ENCODE measurements at places on chromosomes 1 and 21.

DNA sequence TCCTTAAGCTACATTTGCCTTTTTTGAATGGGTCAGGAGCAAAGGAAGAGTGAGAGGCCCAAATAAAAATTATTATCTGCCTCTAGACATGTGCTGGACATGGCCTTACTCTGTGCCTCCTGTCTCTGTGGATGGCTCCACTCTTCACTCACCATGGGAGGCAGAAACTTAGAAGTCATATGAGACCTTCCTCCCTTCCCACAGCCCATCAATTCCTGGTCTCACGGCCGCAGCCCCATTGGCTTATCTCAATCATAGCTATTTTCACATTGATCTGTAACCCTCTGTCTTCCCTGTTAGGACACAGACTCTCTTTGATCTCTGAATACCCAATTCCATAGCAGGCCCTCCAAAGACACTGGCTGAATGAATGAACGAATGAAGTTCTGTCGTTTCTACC, 14.2 kb upstream of the ADORA1 start:
- DNase-seq: no peak

DNA sequence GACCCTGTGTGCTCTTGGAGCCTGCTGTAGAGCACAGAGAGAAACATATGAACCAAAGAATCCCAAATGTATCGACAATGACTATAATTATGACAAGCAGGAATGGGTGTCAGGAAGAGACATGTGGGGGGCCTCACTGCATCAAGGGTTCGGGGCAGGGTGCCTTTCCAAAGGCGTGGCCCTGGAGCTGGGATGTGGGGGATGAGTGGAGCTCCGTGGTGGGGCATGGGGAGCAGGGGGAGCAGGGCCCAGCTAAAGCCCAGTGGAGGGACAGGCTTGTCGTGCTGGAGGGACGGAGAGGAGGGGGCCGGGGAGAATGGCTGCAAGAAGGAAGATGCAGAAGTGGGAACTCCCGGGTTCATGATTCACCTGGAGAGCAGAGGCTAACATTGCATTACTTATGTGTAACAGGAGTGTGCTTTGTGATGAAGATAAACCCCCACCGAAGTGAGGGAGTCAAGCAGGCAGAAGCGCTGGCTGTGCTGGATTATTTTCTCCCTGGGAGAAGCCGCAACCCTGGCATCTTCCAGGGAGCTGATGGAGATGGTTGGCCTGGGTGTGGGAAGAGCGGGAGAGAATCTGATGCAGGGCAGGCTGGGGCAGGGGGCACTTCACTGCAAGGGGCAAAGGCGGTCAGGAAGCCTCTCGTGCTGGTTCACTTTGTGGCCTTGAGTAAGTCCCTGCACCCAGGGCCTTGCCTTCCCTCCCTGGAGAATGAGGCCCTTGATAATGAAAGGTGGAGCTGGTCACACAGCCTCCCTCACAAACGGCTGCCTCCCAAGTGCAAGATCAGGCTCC, 124.6 kb upstream of the RUNX3 start:
- no peak for DNase-seq

DNA sequence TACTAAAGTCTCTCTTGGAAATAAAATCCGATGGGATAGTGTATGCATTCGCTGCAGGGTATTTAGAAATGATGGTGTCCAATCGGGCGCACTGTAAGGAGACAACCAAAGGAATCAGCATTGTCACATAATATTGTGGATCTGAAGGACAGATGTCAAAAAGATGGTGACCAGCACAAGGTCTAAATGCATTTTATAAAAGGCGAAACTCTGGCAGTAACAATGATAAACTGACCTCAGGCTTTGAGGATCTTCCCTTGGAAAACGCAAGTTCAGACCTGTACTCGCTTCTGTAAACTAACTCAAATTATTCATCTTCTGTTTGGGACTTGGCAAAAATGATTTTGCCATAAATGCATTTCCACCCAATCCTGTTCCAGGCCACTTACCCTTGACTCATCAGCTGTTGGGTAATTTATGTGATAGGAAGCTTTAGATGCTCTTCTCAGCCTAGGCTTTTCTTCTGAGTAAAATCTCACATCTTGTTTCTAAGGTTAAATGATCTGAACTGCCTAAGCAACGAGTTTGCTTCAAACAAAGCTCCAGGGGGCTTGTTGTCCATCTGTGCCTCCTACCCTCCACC, 33.8 kb downstream of the STPG1 start:
- DNase-seq: peak; percentile 29

- no peak for DNase-seq
Measured at GRCh38 chr1:90834886-90835660, 118.0 kb upstream of the BARHL2 start.

DNA sequence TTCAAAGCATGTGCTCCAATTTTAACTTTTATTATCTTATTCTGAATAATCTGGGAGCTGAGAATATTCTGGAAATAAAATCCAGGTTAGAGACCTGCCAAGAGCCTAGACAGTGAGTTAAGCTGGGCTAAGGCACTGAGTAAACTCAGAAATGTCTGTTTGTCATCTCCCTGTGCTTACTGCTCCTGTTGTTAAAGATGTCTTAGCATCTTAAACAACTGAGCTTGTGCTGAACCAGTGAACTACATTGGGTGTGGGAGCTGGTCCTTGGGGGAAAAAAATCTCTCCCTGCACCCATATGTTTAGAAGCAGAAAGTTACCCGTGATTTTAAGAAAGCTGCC, 25.0 kb upstream of the AHCYL1 start:
- no peak for DNase-seq

GRCh38 chr1:36910886-36911540, 123.3 kb downstream of the GRIK3 start:
- DNase-seq: no peak

GRCh38 chr1:164771619-164772361, 212.8 kb downstream of the PBX1 start:
- no peak for DNase-seq

DNA sequence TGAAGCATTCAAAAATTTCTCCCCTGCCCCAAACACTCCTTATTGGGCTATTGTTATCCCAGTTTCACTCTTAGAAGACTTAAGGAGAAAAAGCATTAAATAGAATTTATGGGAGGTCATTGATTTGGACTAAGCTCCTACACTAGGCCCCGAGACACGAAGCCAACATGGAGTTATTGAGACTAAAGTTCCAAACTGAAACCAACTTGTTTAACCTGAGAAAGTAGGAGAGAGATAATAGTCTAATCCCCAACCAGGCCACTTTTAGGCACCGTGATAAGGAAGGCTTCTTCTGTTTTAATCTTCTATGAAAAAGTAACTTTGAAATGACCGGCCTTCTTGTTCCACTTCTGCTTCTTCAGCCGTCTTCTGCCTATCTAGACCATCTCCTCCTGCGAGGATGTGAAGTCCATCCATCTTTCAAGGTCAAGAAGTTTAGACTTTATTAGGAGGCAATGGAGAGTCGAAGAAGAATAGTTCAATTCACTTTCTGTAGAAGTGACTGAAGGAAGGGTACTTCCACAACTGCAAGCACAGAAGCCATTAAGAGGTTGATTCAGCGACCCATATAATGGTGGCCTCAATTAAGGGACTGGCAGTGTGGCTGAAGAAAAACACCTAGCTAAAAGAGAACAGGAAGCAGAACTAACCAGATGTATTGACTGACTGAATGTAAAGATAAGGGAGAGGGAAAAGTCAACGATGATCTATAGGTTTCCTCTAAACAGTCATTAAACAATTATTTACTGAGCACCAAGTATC, 428.8 kb downstream of the SMYD3 start:
- no peak for DNase-seq

- no peak for DNase-seq
Measured at GRCh38 chr1:198595765-198596164, 43.1 kb upstream of the PTPRC start.

DNA sequence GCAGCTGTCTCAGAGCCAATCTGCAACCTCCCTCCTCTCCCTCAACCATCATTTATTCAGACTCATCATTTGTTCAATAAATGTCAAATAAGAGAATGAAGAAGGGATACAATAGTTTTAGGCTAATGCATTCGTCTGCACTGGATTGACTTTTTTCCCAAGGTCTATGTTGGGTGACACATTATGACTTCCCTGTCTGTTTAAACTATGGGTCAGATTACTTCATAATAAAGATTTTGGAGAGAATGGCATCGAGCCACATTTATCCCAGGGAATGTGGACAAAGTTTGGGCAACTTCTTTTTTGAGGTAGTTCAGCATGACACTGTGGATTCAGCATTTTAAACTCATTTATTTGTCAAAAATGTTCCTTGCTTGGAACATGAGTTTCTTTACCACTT, 107.4 kb upstream of the ADGRL2 start:
- DNase-seq: no peak

DNA sequence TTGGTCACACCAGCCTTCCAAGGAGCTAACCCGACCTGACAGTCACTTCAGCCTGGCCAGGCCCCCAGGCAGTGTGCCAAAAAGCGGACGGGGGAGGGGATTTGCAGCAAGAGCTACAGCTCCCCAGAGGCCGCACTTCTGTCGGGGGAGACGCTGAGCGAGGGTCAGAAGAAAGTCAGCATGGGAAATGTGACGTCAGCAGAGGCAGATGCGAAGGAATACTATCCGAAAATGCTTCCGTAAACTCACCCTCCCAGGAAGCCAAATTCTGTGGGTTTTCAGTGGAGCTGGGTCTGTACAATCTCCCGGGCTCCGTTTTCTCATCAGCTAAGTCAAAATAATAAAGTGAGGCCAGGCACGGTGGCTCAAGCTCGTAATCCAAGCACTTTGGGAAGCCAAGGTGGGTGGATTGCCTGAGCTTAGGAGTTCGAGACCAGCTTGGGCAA, 28.5 kb upstream of the ECE1 start:
- no peak for DNase-seq

DNA sequence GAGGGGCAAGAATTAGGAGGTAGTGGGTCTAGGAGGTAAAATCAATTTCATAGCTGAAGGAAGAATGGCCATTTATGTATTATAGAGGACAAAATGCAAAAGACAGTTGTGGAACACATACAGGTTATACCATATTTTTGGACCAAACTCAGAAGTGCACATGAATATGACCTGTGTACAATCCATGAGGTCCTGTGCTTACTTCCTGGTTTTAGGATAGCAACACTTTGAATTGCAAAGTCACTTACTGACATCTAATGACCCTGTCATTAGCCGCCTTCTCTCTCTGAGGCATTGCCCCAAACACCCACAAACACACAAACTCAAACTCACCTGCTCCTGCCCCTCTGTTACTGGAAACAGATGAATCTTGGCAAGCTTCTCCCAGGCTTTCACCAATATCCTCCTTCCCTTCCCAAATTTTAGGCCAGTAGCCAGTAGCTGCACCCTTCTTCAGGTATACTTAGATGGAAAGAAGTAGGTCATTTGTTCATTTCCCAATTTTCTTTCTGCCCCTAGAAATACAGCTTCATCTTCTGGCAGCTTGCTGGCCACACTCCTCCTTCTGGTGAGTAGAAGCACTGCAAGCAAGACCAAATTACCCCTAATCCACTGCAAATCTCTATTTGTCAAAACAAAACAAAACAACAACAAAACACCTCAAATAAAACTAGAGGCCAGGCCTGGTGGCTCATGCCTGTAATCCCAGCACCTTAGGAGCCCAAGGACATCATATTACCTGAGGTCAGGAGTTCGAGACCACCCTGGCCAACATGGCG, 13.7 kb upstream of the RPL5 start:
- DNase-seq: peak; percentile 56

GRCh38 chr1:42844592-42845140, 1.7 kb upstream of the ZNF691 start:
- peak; percentile 90 for DNase-seq

GRCh38 chr1:156895927-156896326, 2.4 kb downstream of the PEAR1 start:
- no peak for DNase-seq

GRCh38 chr1:183318433-183318832, 99.7 kb downstream of the NMNAT2 start:
- peak; percentile 87 for DNase-seq

DNA sequence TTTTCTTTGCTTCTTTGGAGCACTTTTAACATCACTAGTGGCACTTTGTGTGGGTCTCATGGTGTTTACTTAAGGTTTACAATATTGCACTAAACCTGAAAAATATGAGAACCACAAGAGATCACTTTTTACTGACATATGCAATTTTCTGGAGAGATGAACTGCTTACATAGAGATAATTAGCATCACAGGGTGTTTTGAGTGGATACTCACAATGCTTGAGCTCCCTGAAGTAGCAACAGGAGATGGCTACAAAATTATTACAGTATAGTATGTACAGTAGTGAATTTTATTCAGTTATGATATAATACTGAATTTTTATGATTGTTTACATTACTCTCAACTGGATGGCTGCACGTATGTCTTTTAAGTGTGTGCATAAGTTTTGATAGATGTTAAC, 22.6 kb downstream of the RPRD2 start:
- DNase-seq: no peak

GRCh38 chr1:193411714-193412113, 225.3 kb upstream of the B3GALT2 start:
- DNase-seq: no peak

DNA sequence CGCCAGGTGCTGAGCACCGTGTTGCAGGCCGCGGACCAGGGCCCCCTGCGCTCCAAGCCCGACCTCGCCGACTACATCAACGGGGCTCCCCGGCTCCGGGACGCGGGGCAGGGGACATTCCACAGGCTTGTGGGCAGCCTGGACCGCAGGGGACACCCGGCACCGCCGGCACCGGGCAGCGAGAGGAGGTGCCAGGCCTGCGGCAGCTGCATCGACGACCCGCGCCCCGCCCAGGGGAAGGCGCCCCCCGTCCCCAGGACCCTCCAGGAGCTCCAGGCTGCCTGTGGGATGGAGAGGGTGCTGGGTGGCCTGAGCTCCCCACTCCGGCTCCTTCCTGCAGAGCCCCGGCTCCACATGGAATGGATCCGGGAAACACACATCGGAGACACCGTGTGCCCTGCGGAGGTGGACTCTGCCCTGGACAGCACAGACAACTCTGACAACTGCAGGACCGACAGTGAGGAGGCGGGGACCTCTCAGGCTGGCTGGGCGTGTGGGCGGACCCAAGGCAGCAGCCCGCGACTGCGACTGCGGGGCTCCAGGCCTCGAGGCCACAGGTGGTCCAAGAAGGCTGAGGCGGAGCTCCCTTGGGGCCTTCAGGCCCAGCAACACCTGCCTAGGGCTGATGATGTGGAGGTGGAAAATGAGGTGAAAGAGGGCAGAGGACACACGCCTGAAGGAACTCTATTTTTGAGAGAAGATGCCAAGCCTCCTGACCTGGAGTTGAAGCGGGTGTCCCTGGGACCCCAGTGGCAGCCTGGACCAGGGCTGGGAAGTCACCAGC, 22.8 kb downstream of the KIAA1614 start:
- DNase-seq: no peak

DNA sequence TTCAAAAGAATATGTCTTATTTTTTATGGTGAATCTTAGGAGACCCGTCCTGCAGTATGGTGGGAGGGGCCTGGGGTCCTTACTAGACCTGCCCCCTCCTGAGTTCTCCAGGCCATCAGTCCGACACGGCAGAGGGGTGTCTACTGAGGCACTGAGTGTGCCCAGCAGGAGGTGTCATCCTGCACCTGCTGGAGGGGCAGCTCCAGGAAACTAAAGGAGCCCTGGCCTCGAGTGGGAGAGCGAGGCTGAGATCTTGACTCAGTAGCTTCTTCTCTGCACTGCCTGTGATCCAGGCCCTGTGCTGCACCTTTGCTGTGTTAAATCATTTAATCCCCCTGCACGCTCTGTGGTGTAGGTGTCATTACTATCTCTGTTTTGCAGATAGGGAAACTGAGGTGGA, 587.7 kb downstream of the PTPRU start:
- DNase-seq: no peak

- DNase-seq: peak; percentile 19
Measured at GRCh38 chr1:229064320-229065168, 206.4 kb upstream of the RAB4A start.
